NB4 (cell line): ENCODE measurements at places on chromosomes 3 and 15.
A peak's percentile ranks its signal among the peaks of the same experiment; 100 is the strongest.

GRCh38 chr15:70715840-70716485 is 47.4 kb downstream of the UACA start:
- DNase-seq: no peak

DNA sequence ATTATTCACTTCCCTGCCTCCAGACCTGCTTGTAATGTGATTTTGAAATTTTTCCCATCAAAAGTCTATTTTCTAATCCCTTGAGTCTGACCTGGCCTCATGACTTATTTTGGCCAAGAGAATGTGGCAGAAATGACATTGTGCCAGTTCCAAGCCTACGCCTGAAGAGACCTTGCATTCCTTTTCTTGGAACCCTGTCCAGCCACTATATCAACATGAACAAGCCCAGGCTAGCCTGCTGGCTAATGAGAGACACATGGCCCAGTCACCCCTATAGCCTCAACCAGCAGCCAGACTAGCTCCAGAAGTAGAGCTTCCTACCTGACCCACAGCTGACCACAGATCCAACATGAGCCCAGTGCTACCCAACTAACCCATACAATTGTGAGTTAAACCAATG is 121.1 kb upstream of the ACP3 start:
- no peak for DNase-seq

DNA sequence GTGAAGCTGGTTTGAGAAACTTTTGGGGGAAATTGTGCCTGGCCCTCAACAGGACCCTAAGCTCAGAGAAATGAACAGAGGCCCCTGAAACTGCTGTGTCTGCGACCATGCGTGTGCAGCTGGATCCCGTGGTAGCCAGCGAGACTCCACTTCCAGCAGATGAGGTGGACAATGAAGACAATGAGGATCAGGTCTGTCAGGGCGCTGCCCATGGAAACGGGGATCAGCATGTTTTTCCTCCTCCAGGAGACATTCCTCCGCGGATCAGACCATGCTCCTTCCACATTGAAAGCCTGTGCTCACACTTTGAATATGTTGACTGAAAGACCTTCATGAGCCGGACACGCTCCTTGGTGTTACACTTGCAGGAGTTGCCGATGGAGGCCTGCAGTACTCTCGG is 1439.8 kb upstream of the ALCAM start:
- no peak for DNase-seq

GRCh38 chr3:88626456-88627120 is 476.8 kb downstream of the C3orf38 start:
- DNase-seq: no peak

DNA sequence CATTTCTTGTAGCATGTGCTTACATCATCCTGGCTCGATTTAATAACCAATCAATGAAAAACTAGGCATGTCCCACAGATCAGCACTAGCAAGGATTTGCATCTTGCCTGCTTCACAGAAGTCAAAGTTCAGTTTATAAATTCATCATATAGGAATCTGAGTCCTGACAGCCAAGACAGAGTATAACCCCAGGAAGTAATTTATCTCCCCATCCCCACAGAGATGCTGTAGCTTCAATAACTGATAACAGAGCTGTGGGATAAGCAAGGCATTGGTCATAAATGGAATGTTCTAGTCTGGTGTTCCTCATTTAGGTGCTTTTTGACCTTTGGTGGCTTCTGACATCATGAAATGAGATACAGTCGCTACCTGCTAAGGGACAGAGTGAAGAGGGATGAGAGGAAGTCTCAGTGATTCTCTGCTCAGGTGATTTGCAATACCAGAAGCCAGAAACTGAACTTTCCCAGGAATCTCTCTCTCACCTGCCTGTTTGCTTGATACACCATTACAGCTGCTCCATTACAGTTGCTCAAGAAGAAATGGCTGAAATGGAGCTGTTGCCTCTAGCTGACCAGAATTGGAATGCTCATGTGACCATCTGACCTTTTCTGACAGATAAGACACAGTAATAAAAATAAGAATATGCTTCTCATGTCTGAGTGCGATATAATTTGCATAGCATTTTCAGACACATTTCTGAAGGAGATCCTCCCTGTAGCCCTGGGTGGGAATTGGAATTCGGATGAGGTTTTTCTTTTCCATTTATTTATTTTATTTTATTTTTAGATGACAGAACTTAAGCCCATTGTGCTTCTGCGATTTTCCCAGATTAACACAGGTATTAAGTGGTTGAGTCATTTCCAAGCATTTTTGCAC is 217.1 kb upstream of the KCNMB2 start:
- no peak for DNase-seq

- DNase-seq: peak; percentile 89
Measured at GRCh38 chr15:90873998-90874605, 5.7 kb downstream of the FURIN start.

DNA sequence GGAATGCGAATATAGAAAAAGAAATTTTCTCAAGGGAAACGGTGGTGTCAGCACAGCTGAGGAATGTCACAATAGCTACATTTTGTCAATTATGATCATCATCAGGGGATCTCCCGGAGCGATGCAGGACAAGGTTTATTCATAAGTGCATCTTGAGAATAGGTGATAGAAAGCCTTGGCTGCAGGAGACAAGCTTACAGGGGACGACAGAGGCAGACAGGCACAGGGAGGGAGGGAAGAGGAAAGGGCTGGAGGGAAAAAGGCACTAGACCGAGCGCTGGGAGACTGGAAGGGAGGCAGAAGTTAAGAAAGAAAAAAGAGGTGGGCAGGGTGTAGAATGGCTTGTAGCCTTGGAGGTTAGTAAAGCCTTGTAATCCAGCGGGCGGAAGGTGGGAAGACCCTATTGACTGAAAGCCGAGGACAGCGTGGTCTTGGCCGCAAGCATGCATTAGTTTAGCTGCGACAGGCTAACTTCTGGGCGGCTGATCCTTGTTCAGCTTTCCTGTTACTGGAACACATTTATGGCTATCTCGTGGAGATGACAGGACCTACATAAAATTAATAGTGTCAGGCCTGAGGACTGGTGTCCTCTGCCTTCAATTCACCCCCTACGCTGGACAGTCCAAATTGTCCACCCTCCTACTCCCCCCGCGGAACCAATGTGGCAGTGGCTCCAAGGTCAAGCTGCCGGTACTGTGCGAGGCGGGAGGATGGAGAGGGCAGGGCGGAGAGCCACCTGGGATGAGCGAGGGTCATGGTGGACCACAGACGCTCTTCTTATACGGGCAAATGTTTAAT is 1.4 kb upstream of the NECTIN3 start:
- no peak for DNase-seq

GRCh38 chr15:38894243-38894948 is 329.8 kb upstream of the RASGRP1 start:
- no peak for DNase-seq

- no peak for DNase-seq
Measured at GRCh38 chr3:149726716-149727407, 25.4 kb downstream of the COMMD2 start.

DNA sequence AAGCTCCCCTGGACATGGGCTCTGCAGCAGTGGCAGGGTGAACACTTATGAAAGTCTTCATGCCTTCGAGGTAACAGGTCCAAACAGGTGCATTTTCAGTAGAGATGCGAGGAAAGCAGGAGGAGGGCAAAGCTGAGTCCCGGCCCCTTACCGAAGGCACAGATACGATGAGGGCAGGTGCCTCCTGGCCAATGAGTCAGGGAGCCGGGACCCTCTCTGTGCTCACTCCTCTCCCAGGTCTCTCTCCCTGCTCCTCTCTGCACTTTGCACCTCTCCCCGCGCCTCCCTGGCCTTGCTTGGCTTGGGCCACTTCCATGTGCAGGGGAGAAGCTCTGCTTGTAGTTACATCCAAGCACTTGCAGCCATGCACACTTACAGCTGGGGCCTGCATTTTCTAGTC is 187.1 kb downstream of the ATP10A start:
- no peak for DNase-seq

GRCh38 chr15:55494931-55495330 is 13.1 kb downstream of the DNAAF4 start:
- DNase-seq: peak; percentile 79

DNA sequence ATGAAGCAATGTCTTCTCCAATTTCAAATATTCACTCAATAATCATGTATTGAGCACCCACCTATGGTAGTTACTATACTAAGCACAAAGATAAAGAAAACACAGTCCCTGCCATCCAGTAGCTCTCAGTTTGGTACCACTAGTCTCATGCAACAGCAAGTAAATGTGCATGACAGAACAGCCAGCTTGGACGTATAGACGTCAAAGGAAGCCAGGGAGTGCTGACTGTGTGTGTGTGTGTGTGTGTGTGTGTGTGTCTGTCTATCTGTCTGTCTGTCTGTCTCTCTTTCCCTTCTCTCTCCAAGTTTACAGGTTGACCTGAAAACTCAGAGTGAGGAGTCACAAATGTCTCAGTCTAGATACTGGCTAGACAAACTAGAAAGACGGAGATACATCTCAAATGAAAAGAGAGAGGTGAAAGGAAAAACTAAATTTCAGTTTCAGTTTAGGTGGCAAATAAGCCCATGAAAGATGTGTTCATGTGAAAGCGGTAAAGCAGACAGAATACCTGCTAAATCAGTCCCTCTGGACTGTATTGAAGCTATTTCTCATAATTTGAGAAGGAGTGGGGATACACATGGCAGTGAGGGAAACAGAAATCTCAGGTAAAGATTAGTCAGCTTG is 141.1 kb upstream of the PTPRG start:
- no peak for DNase-seq

DNA sequence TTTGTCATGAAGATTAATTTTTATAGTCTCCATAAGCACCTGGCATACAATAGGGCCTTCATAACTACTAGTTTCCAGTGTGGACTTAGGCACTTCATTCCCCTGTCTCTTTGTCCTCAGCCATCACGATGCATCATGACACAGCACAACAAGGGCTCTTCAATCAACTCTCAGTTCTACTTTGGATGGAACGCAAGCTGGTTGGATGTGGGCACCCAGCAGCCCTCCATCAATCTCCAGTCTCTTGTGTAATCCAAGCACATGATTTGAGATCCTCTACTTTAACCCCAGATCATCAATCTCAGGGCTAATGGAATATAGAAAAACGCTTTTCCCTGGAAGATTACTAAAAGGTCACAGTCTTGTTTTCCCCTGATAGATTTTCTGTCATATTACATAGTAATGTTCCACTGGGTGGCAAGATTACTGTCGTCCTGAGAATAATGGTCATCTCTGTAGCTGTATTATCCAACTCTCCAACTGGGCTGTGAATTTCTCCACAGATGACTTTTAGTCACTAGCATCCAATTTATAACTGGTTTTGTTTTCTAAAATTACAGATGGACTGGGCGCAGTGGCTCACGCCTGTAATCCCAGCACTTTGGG is 22.9 kb upstream of the CHRNA7 start:
- no peak for DNase-seq

DNA sequence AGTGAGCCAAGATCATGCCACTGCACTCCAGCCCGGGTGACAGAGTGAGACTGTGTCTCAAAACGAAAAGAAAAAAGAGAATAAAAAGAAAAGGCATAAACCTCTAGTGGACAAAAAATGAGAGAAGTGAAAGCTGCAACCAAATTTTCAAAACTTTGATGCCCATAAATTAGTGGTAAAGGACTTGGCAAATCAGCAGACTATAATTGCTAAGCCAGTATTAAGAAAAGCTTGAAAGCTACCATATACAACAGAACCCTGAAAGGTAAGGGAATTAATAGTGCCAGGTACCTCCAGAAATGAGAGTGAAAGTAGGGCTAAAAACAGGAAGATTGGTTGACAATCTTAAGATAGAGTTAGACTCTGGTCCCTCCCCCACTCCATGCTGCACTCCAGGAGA is 32.9 kb upstream of the SLC22A13 start:
- DNase-seq: no peak

- DNase-seq: no peak
Measured at GRCh38 chr3:95629802-95630201, 1184.6 kb upstream of the EPHA6 start.

GRCh38 chr15:39546842-39547241 is 34.0 kb upstream of the THBS1 start:
- no peak for DNase-seq

DNA sequence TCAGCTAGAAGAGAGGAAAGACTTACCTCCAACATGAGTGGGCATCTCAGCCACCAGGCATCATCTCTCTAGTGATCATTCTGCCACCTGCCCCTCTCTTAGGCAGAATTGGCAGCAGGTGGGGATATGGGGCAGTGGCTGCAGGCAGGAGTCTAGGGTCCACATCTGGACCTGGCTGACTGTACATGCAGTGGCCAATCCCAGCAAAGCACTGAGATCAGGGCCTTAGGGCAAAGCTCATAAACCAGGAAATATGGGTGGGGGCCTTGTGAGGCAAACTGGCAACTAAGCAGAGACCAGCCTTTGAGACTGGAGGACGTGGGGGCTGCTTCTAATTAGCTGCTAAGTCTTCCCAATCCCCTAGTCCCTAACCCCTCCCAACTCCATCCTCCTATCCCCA is 12.9 kb downstream of the POMGNT2 start:
- no peak for DNase-seq

GRCh38 chr3:126155819-126156218 is 24.6 kb downstream of the ALDH1L1 start:
- DNase-seq: no peak

GRCh38 chr3:20185331-20185678 is 701 bp downstream of the SGO1 start:
- DNase-seq: no peak

GRCh38 chr3:194556086-194557056 is 69.6 kb upstream of the ATP13A3 start:
- no peak for DNase-seq

- DNase-seq: no peak
Measured at GRCh38 chr15:62953021-62953420, 89.5 kb upstream of the TPM1 start.

- no peak for DNase-seq
Measured at GRCh38 chr3:131299836-131300235, 81.7 kb upstream of the NUDT16 start.

DNA sequence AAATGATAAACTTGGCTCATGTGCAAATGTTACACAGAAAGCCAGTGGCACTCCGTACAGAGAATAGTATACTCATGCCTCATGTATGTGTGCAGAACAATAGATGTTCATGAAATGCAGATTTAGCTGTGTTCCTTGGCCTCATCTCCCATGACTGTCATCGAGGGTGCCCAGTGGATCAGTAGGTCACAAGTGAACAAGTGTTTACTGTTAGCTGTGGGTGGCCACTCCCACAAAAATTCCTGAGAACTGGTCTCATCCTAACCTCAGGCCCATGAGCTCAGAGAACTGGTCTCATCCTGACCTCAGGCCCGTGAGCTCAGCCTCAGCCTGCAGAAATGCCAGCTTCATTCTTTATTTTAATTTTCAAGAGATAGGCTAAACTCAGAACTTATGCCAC is 124.1 kb downstream of the GADL1 start:
- no peak for DNase-seq

GRCh38 chr3:51705276-51706020 is 1.4 kb upstream of the GRM2 start:
- no peak for DNase-seq

- DNase-seq: peak; percentile 84
Measured at GRCh38 chr3:49476563-49476962, 6.5 kb downstream of the DAG1 start.

GRCh38 chr3:49699281-49699979 is 10.1 kb downstream of the RNF123 start:
- no peak for DNase-seq

DNA sequence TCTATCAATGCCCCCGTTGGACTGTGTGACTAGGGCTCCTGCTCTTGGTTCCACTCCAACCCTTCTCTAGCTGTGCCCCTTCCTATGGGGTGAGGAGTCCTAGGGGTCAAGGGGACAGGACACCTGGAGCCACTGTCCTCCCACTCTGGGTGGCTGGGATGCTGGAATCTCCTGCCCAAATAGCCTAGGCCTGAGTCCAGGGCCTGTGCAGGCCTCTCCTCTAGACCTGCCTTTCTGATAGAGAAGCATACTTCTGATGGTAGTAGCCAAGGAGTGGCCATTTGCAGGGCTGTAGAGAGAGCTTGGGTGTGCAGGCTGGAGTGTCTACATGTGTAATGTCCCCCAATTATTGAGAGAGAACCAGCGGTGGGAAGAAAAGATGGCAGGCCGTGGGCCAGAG is 54.2 kb downstream of the ITGA11 start:
- DNase-seq: no peak
